ENCODE measurements at places on chromosomes 6 and 20.

DNA sequence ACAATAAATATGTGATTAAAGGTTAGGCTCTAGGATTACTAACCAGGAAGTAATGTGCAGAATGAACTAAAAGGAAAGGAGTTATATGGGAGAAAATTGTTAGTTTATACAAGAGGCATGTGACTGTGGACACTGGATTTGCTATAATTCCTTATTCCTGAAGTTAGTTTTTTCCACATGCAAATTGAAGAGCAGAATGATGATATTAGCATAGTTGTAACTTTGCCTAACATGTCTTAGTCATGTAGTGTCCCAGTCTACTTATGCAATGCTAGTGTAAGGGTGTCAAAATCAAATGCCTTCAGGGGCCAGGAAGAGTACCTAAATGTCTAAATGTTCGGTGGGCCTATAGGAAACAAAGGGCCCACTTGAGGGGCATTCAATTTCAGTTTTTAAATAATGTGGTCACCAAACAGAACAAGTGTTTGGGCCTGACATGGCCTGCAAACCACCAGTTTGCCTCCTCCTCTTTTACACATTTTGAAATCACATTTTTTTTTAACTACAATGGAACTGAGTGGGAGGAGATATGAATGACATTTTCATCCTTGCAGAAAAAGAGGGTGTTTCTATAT, 28.0 kb upstream of the CEP85L start:
- DNase-seq: no peak

- DNase-seq: no peak
Observed at GRCh38 chr20:62047666-62048345, 17.9 kb downstream of the TAF4 start.

GRCh38 chr20:18835466-18836256, 22.1 kb downstream of the SCP2D1 start:
- DNase-seq: no peak

- no peak for DNase-seq
Observed at GRCh38 chr6:167826896-167827582, at the start of gene AFDN. Gene AFDN, plus strand, starts transcription at chr6:167826911. Its CDS starts 222 bp downstream, at chr6:167827133.

DNA sequence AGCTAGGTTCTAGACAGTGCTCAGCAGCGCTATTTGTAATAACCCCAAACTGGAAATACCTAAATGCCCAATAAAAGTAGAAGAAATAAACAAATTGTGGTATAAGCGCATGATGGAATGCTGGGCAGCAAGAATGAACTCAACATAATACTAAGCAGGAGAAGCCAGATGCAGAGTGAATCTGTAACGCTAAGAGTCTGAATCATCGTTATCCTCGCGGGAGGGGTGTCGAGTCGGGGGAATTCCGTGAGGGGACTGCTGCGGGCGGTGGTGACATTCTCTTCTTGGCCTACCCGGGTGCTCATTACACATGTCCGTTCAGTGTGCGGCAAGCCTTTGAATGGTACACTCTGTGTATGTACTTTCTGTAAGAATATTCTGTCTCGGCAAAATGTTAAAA, 83.7 kb downstream of the SULF2 start:
- no peak for DNase-seq

DNA sequence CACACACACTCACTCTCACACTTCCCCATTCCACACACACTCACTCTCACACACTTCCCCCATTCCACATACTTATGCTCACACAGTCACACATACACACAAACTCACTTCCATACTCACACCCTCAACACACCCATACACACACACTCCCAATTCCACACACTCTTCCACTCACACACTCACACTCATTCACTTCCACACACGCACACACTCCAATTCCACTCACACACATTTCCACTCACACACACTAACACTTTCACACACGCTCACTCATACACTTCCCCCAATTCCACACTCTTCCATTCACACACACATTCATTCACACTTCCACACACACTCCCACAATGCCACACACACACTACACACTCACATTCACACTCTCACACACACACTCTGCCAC, 8.0 kb upstream of the OSBPL2 start:
- DNase-seq: no peak

DNA sequence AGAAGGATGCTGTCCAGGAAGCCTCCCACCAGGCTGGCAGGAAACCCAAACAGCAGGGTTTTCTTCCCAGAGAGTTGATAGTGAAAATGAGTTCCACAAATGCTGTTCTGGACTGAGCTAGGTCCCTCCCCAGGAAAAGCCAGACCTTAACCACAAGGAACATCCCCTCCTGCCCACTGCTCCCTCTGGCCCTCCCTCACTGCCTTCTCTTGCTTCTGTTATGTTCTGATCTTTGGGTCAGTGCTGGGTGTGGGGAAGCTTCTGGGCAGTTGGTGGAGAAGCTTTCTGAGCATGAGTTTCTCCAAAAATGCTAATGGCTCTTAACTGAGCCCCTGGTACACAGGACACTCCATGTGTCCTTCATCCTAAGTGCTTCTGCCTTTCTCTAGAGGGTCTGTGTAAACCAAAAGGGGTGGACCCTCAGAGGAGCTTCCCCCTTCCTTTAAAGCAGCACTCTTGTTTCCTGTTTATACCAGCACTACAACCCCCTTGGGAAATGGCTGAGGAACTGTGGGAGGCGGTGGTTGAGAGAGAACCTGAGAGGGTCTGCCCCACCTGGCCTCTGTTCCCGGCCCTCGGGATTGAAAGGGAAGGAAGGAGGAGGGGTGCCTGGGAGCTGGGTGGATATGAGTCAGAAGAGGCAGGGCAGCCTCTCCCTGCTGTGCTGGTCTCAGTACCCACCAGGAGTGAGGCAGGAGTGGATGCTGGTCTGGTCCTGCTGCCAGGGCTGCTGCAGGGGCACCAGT, 42.0 kb downstream of the CDS2 start:
- no peak for DNase-seq

DNA sequence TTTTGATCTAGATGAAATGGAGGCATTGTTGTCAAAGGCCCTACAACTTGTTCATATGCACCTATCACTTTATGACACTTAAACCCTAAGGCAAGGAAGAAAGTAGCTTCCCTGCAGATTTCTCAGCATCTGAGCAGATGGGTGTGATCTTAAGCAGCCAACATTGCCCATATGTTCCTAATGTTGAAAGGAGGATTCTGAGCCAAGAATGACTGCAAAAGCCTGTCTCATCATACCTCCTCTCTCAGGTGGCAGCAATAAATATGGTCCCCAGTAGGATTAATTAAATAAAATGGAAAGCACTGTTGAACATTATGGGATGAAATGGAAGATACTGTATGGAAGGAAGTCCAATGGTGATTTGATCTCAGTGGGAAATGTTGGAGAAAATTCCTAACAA, 538.1 kb upstream of the MAN1A1 start:
- DNase-seq: no peak

DNA sequence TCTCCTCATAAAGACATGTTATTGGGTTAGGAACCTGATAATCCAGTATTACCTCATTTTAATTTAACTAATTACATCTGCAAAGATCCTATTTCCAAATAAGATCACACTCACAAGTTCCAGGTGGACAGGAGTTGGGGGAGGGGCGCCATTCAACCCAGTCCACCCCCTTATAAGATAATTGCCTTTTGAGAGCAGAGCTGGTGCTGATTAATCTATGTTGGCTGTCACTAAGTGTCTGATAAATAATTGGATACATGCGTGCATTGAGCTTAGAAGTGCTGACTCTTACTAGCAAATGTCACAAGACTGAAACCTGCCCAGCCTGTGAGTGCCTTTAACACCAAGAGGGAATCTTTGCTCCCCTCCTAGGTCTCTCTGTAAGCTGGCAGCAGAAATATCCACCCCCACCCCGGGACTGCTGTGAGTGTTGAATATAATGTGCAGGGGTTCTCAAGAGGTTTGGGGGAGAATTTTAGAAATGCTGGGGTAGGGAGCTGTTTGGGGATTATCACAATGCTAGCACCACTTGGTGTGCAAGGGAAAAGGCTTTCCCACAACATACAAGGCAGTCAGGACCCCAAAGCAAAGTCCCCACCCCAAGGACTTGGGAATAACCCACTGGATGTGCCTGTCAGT, 87.5 kb downstream of the ANKRD60 start:
- DNase-seq: no peak

DNA sequence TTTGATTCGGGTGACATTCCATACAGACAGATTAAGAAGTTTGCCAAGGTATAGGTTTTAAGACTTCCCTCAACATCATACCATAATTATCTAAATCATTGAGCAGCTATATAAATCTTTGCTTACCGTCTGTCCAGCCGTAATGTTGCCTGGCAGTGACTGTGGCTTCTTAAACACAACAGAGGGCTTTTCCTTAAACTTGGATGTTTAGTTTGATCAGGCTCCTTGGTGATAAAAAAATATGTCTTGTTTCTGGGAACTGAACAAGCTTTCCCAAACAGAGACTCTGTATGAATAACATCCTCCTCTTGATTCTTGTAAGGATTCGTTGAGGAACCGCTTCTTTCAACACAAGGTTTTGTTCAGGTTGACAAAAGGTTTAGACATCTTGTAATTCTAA, 130.9 kb downstream of the QKI start:
- no peak for DNase-seq

- no peak for DNase-seq
Observed at GRCh38 chr6:36958775-36959554, 4.4 kb downstream of the PI16 start.

GRCh38 chr6:111458670-111459232, 24.3 kb downstream of the REV3L start:
- DNase-seq: no peak

DNA sequence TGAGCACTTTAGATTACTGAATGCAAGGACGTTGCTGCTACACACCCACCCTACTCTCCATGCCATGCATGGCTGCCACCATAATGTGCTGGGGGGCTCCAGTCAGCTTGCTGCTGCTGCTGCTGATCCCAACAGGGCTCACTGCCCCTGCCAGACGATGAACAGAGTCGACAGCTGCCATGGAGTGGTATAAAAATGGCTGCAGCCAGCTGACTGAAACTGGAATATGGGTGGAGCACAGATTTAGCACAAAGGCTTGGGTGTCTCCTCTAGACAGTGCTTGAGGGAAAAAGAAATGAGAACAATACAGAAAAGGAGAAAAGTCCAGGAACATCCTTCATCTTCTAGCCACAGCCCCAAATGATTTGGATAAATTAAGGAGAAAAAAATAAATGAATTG, 150.7 kb downstream of the PDSS2 start:
- no peak for DNase-seq

GRCh38 chr20:23368316-23369071, 6.5 kb downstream of the GZF1 start:
- DNase-seq: no peak

GRCh38 chr6:141677598-141678211, 455.0 kb upstream of the GJE1 start:
- DNase-seq: no peak

GRCh38 chr20:60558486-60558885, 600.3 kb downstream of the CDH26 start:
- DNase-seq: no peak

- peak; percentile 14 for DNase-seq
Observed at GRCh38 chr20:5191829-5192569, 65.2 kb downstream of the CDS2 start.

GRCh38 chr20:33169176-33169794, 1.3 kb downstream of the BPIFA2 start:
- no peak for DNase-seq

- no peak for DNase-seq
Observed at GRCh38 chr6:149027484-149027883, 280.7 kb downstream of the UST start.

- peak; percentile 33 for DNase-seq
Observed at GRCh38 chr6:134111062-134111677, 58.7 kb upstream of the SLC2A12 start.
